ENCODE measurements at places on chromosomes 5 and 9.

DNA sequence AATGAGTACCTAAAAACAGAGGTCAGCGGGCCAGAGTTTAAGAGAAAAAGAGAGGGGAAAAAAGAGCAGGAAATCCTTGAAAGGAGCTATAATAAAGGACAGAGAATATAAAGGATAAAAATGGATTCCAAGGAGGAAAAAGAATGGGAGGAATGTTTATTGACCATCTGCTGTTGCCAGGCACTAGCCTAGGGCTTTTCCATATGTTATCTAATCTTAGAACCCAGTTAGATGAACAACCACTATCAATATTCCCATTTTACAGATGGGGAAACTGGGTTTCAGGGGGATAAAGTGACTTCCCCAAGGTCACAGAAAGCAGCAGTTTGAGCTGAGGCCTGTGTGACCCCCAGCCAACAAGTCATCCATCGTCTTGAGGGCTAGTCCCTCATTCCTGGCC, 232.5 kb downstream of the NR3C1 start:
- DNase-seq, result no peak

GRCh38 chr5:14946815-14947620, 75.4 kb upstream of the ANKH start:
- peak; percentile 49 for DNase-seq

DNA sequence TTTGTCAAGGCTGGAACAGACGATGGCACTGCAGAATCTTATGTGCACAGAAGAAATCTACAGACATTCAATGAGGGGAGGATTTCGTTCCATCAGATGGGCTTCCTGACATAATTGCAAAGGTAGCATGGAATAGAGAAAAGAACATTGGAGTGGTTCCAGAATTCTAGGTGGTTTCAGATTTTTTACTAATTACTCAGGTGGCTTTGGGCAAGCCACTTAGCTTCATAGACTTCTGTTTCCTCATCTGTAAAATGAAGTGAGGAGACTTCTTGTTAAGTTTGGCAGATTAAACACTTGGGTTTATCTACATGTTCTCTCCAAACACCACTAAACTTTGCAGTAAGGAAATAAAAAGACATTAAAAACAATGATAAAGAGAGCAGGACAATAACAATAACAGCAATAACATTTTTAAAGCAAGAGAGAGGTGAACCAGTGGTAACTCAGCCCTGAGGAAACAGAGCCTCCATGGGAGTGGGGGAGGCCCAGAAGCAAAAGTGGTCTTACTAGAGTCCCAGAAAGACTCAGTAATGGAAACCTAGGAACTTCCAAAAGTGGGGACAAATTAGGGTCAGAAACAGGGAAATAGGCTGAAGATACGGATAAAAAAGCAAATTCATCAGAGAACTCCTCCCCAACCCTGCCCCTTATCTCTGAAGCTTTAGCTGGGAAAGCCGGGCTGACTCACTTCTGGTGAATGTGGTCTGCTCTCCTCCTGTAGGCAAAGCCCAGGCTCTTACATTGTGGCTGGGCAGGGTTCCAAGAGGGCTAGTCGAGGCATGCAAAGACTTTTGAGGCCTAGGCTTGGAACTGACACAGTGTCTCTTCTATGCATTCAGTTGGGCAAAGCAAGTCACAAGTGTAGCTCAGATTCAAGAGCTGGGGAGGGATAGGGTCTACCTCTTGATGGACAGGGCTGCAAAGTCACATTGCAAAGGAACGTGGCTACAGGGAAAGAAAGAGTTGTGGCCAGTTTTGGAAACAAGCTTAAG, 11.8 kb upstream of the ACTBL2 start:
- peak; percentile 83 for DNase-seq

- no peak for DNase-seq
Observed at GRCh38 chr9:138112090-138112748, 234.6 kb downstream of the CACNA1B start.

- no peak for DNase-seq
Observed at GRCh38 chr9:128203707-128204551, 750 bp downstream of the DNM1 start.

DNA sequence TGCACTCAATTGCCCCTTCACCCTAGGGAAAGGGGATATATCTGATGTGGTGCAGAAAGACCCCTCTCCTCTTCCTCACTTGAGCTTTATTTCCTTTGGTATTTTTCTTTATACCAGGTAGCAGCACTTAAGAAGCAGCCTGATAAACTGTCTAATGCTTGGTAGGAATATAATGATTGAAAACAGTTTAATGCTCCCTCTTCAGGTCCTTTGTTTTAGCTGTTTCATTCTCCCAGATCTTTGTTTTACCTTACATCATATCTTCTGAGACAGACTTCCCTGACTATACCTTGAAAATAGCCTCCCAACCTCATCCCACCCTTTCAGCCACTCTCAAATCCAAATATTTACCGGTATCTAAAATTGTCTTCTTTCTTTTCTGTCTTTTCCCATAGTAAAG, 87.9 kb downstream of the NUDT12 start:
- no peak for DNase-seq

- no peak for DNase-seq
Observed at GRCh38 chr9:130839132-130840111, 4.4 kb downstream of the ABL1 start.

DNA sequence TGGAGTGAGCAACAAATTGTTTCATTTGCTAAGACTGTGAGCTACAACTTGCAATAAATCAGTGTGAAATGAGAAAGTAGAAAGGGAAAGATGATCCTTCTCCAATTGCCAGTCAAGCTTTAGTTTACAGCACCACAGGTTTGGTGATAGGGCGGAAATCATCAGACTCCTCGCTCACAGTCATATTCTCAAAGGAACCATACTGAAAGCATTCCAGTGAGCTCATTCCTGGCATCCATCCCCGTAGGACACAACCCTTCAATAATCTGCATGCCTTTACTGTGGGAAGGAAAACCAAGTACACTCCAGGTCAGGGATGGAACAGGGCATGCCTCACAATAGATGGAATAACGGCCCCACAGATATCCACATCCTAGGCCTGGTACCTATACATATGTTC, 80.7 kb downstream of the FSTL4 start:
- no peak for DNase-seq

GRCh38 chr9:106697750-106698502, 165.0 kb upstream of the ZNF462 start:
- DNase-seq, result no peak

- DNase-seq, result no peak
Observed at GRCh38 chr9:133953621-133953975, 38.5 kb downstream of the VAV2 start.

GRCh38 chr5:141681695-141682641, at the start of gene ARAP3:
Gene ARAP3, minus strand, starts transcription at chr5:141682230. Its CDS starts 1,744 bp downstream, at chr5:141680486.
- DNase-seq, result no peak

GRCh38 chr5:150256410-150257064, 33.0 kb downstream of the CAMK2A start:
- no peak for DNase-seq

Data from GM12865 (cell line).